Activated T-cell treated with anti-CD3 and anti-CD28 coated beads for 4 hours (primary cell): ENCODE measurements at places on chromosomes 2 and 18.

DNA sequence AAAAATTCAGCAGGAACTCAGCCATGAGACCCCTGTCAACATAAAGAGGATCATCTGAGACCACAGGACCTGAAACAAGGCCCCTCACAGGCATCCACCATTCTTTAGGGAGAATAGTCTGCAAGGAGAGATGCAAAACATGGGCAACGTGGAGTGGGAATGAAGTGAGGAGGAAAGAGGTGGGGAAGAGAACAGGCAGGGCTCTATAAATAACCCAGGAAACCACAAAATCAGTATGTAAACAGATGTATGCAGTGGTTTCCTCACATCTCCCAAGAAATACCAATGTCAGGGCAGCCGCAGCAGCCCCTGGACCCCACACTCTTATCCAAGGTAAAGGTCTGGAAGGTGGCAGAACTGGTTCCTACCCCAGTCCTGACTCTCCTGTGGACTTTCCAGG is 168.5 kb downstream of the EN1 start:
- no peak for DNase-seq

DNA sequence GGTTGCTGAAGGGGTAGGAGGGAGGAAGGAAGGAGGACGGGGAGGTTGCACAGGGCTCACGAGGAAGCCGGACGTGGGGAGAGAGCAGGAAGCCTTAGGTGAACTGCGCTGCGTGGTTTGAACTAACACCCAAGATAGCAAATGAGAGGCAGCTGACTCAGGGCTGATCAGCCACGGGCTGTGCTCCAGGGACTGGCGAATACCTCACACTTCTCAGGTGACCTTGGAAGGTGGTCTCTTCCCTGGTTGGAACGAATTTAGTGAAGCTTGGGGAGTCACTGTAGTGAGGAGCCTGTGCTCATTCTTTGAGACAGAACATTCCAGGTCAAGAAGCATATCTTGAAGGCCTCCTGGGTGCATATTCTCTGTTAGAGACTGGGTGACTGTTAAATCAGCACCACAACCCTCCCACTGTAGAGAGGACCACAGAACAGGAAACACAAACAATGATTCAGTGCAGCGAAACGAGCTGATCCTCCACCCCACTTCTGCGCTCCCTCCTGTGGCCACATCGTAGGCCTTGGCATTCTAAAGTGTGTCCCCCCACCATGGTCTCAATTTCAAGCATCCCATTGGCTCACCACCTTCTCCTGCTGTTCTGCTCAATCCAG is 33.8 kb downstream of the TOGARAM2 start:
- DNase-seq, result peak; percentile 50

DNA sequence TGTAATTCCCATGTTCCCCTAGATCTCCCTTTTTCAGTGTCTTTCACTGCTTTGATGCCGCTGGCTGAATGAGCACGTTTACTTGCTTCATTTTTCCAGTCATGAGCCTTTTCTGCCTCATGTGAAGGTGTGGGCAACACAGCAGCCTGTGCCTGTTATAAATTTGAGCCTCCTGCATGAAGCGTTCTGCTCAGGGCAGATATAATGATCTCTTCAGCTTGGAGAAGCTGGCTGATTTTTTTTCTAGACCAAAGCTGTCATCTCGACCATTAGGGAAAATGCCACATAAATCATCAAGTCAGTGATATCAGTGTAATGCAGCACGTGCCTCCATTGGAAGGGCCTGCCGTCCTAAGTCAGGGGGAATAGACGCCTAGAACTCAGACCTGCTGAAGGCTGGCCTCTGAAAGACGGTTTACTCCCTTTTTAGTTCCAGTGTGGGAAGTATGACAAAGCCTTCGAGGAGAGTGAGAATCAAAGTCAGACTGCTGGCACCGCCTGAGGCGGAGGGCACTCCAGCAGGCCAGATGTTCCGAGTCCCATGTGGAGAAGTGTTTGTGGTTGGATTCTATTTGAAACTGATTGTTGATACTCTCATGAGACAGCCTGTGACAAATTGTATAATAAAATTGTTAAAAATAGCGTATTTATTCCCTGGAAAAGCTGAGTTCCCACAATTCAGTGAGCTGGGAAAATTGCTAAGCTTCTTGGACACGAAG is 196.5 kb downstream of the MYO1B start:
- no peak for DNase-seq

DNA sequence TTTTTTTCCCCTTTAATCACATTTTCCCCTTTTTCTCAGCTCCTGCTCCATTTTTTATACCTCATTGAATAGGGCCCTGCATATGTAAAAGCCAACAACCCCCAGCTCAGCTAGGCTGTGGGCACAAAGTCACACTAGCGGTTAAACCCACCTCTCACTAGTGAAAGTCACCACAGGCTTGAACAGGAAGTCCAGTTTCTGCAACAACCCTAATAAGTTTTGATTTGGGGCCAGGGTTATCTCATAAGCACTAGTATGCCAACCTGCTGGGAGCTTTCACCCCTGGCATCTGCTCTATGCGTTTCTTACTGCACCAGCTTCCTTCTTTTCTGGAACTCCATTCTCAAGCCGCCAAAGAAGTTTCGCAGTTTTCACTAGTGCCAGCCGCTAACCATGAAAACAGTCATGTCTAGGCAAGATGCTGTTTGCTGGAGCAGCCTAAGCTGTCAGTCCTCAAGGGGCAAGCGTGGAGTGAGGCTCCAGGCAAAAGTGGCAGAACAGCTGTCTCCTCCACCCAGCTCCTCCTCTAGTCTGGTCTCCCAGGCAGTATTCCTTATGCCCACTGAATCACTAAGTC is 197.0 kb upstream of the MEIS1 start:
- DNase-seq, result no peak

DNA sequence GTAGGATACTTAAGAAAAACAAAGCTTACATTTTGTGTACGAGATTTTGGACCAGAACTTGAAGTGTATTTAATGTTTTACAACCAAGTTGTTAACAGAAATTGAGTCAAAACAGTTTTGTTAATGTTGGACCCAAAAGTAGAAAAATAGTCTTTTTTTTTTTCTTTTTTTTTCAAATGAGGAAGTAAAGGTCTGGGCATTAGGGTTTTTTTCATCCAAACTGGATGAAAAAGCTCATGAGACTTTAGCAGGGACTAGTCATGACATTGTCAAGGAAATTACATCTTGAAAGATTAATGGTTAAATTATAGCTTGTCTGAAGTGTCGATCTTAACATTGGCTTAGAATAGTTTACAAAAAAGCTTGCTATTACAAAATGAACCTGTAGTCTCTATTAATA is 32.3 kb downstream of the CCNT2 start:
- DNase-seq, result no peak

GRCh38 chr18:48922226-48922800 is 28.5 kb downstream of the SMAD7 start:
- no peak for DNase-seq

- DNase-seq, result no peak
Measured at GRCh38 chr2:42217914-42218313, 48.8 kb downstream of the EML4 start.

DNA sequence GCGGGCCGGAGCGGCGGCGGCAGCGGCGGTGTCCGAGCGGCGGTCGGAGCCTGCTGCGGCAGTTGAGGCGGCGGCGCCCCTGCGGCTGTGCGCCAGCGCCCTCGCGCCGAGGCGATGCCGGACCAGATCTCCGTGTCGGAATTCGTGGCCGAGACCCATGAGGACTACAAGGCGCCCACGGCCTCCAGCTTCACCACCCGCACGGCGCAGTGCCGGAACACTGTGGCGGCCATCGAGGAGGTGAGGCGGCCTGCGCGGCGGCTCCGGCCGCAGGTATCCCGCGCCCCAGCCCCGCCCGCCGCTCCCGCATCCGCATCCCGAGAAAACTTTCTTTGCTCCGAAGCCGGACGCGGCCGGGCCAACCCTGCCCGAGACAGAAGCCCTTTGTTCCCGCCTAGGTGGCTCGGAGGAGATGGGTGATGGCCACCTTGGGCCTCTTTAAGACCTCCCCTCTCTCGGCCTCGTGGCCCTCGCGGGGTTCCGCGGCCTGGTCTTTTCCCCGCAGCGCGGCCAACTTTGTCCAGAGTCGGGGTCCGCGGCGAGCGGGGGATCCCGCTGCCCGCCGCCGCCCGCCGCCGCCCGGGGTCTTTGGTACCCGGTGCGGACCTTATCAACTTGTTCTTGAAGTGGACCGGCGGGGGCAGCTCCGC is 504 bp downstream of the ASAP2 start:
- no peak for DNase-seq

DNA sequence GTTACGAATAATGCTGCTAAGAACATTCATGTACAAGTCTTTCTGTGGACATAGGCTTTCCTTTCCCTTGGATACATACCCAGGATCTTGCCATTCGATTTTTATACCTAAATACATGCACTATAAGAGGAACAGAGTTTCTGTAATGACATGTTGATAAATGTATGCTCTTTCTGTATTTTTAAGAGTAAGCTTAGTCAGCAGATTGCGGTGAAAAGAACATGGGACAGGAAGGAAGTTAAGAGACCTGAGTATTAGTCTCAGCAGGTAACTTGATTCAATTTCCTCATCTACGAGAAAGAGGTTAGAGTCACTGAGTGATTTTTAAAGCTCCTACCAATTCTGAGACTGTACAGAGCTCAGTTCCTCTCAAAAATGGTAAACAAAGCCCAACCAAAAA is 2.6 kb upstream of the TLK1 start:
- DNase-seq, result no peak

DNA sequence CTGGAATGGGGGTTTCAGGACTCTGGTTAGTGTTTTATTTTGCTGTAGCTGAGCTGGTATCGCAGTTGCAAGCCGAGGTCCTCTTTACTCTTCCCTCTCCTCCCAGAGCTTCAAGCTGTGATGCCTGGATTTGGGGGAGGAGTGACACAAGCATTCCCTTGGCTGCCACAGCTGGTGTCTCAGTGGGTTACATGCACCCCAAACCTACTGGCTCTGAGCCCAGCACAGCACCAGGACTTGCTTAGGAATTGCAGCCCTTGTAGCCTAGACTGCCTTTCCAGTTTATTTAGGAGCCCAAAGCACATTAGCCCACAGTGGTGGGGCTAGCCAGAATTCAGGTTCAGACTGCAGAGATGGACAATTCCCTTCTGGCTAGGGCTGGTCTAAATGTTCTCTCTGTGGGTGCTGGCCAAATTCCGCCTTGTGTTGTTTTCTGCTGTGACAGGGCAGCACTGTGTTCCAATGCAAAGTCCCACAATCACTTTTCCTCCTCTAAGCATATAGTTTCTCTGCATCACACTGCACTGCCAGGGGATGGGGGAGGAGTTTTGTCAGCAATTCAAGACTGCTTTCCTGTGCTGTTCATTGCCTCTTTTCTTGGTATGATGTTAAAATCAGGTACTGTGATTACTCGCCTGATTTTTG is 122.8 kb downstream of the SLC4A10 start:
- no peak for DNase-seq

DNA sequence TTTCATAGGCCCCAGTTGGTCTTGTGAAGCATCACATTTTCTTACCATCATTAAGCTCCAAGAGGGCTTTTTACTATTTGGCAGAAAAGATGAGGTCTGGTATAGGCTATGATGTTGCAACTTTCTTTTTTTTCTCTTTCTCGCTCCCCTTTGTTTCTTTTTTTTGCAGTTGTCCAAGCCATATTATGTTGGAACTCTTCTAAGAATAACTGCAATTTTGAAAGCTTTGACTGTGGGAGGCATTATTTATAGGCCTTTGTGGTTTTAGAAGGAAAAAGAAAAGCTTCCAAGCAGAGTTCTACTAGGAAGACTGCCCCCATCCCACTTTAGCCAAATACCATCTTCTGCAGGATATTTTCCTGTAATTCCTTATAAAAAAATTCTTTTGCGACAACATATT is 571.6 kb downstream of the ARHGAP15 start:
- no peak for DNase-seq

DNA sequence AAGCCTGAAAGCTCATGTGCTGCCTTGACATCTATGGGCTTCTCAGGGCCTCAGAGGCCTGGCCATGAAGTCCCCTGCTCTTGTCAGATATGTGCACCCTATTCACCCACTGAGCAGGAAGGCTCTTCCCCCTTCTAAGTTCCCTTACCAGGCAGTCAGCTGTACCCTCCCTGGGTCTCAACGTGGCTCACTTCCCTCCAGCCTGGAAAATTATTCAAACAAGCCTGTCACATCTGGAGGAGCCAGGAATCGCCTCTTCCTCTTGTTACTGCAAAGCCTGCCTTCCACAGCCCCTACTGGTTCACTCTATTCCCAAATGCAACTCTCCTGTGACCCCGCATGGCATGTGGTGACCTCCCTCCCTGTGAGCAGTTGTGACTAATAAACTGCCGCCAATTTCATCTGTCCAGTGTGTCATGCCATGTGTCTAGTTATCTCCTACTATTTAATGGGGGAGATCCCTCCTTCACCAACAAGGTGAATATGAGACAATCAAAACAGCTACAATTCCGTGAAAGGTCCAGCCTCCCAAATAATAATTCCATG is 8.4 kb upstream of the SERPINB8 start:
- DNase-seq, result no peak

GRCh38 chr2:147711031-147711430 is 133.8 kb upstream of the ACVR2A start:
- no peak for DNase-seq

- DNase-seq, result no peak
Measured at GRCh38 chr2:55155764-55156281, 76.3 kb downstream of the CLHC1 start.

GRCh38 chr18:10690035-10690329 is 164.2 kb downstream of the NAPG start:
- no peak for DNase-seq

GRCh38 chr2:19272039-19272438 is 86.4 kb downstream of the OSR1 start:
- DNase-seq, result no peak

GRCh38 chr2:128559533-128560515 is 241.2 kb upstream of the HS6ST1 start:
- no peak for DNase-seq

GRCh38 chr2:84459018-84459943 is at the start of gene SUCLG1:
Gene SUCLG1 (minus strand): TSS chr2:84459280. CDS start chr2:84459269, 11 bp downstream.
- peak; percentile 77 for DNase-seq

- DNase-seq, result no peak
Measured at GRCh38 chr2:238425979-238426567, 654 bp upstream of the ASB1 start.

GRCh38 chr18:13279181-13280069 is 60.9 kb downstream of the LDLRAD4 start:
- peak; percentile 38 for DNase-seq

- no peak for DNase-seq
Measured at GRCh38 chr2:56582570-56582969, 398.8 kb downstream of the CCDC85A start.

DNA sequence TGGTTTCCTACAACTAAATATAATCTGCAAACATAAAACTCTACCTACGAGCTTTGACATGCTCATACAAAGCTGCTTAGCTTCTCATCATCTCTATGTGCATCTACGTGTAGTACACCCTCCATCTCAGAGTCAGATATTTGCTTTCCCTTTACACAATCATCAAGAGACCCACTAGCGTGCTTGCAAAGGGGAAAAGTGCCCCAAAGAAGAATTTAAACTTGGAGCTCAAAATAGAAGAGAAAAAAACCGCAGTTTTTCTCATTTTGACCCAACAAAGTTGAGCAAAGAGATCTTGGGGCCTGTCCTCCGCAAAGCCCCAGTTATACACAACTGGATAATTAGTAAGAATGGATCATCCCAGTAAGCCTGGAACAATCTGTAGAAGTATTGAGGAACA is 104.1 kb downstream of the PAX3 start:
- DNase-seq, result no peak
